ENCODE measurements at places on chromosomes 16 and 17.

DNA sequence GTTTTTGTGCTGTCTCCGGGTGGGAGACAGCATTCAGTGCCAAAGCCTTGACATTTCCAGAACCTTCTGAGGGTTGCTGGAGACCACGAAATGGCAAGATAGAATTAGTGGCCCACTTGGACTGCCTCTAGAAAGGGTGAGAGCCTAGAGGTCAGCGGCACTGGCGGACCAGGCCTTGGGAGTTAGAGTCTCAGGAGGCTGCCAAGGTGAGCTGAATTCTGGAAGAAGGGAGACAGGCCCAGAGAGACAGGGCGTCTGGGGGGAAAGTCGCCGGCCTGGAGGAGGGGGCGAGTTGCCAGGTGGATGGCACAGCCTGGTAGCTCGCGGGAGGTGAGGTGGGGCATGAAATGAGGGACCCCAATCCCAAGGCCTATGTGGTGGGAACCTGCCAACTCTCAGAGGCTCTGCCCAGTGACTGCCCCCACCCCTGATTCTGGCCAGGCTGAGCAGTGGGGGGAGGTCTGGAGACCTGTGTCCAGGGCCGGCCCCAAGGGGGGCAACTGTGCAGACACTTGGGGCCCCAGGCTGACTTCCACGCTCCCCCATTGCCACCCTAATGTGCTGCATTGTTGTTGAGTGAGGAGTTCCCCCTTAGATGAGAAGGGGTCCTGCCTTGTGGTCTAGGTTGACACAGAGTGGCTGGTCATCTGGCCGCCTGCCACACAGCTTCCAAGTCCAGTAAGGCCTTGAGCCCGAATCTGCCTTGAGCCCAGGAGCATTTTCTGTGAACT lies 211.1 kb upstream of the CIBAR2 start:
- DNase-seq: no peak

DNA sequence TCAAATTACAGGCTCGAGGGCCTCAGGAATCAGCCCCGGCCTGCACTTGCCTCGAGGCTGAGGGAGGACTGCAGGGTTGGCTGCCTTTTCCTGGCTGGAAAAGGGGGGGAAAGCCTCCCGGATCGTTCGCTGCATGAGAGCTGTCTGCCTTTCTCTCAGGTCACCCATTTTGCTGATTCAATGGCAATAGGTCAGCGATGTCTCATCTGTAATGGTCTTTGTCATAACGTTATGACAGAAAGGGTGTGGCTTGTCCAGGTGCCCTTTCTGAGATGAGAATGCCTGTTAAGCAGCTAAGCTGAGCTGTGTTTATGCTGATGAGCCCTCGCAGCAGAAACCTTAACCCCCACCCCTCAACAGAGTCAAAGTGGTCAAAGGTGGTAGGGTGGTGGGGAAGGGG lies 81.8 kb downstream of the AKAP1 start:
- DNase-seq: no peak

DNA sequence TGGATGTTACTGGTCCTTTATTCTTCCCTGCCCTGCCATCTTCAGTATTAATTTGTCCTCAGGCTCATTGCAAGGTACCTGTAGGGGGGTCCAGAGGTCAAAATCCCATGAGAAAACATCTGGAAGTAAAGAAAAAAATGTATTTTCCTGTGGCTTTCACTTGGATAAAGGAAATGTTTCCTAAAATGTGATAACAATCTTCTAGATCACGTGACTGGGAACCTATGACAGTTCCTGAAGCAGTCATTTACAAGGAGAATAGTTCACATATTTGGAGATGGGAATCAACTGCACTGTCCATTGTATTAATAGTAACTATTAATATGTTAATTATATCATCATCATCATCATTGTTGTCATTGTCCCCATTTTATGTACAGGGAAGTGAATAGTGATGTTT lies 915.1 kb upstream of the EEF2KMT start:
- no peak for DNase-seq

- DNase-seq: peak; percentile 57
These were observed 148.7 kb upstream of the ZFHX3 start for GRCh38 chr16:73196670-73197069.

DNA sequence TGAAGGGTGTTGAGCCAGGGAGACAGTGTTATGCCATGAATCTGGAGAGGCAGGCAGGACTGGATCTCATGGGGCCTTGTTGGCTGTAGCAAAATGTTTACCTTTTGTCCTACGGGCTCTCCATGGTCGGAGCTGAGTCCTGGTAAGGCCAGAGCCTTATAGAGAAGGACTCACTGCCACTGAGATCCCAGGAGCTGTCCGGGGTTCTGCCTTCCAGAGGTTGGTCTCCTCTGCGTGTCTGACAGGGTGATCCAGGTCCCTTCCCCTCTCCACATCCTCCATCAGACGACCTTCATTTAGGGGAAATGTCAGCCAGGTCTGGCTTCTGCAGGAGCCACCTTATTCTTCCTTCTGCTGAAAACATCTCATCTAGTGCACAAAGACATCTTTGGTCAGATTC lies 285.2 kb upstream of the N4BP1 start:
- no peak for DNase-seq

Measured in hepatic stellate cell (primary cell).